Activated CD4-positive, alpha-beta memory T cell treated with anti-CD3 and anti-CD28 coated beads for 36 hours (primary cell): ENCODE measurements at places on chromosomes 13 and 19. TPM values are rescaled to one million over a fixed set of nuclear protein-coding genes. Genes with fewer than 3 reads are reported as not detected.

DNA sequence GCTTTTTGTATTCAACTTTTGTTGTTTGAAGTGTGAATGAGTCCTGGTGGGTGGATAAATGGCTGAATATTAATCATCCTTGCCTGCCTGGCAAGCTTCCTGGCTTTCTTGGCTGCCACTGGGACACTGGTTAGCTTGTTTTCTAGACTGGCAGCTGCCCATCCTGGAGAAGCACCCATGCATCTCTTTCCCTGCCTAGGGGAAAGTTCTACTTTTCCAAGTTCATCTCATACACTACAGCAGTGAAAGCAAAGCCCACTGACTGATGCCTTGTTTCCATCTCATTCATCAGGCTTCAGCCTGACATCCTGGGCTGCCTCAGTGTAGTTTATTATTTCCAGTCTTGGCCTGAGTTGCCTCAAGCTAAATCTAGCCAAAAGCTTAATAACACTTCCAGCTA is 244.8 kb downstream of the PCDH20 start:
- no peak overlapping the region for H3K27ac ChIP-seq
- H3K4me3 ChIP-seq: no peak overlapping the region
- no peaks in the 10 kb centered on the region for H3K4me1 ChIP-seq
- no peaks in the 10 kb centered on the region for H3K36me3 ChIP-seq
- no peak for DNase-seq

DNA sequence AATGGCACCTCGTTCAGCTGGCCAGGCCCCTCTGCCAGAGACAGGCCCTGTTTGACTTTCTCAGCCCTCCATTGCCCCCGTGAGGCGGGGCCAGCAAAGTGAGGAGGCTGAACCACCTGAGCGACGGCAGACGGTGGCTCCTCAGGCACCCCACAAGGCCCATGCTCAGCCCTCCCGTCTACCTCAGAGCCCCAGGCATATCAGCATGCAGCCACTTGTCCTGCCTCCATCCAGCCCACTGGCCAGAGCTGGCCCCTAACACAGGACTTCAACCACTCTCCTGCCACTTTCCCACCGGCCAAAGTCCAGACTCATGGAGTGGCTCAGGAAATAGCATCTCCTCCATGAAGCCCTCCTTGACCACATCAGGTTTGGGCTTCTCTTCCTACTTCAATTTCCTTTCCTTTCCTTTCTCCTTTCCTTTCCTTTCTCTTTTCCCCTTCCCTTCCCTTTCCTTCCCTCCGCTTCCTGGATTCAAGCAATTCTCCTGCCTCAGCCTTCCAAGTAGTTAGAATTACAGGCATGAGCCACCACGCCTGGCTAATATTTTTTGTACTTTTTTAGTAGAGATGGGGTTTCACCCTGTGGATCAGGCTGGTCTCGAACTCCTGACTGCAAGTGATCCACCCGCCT is 9.3 kb downstream of the SLC7A10 start:
- peaks cover 7% of the 10 kb centered on the region for H3K27me3 ChIP-seq
- DNase-seq: no peak
- H3K36me3 ChIP-seq: no peaks in the 10 kb centered on the region
- no peak overlapping the region for H3K27ac ChIP-seq

DNA sequence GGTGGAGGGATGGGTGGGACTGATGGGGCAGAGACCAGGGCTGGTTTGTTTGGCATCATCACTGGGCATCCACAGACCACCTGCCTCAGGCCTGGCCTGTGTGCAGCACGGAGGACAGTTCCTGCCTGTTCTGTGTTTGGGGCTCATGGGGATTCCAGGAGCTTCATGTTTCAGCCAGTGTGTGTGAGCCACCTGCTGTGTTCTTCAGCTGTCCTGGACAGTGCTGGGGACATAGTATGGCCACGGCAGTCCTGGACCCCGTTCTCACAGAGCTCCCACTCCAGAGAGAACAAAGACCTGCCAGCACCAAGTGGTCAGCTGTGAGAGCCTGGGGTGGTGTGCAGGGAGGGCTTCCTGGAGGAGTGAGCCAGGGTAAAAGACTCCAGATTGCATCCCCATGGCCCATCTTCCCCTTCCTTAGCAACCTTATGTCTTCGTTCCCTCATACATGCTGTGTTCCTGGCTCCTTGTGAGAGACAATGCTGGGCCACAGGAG is 2.0 kb upstream of the CCDC97 start:
- no peaks in the 10 kb centered on the region for H3K27me3 ChIP-seq
- H3K4me3 ChIP-seq: peak overlapping the region; percentile 96
- DNase-seq: no peak
- H3K36me3 ChIP-seq: peaks cover 42% of the 10 kb centered on the region
- peaks cover 81% of the 10 kb centered on the region for H3K4me1 ChIP-seq

DNA sequence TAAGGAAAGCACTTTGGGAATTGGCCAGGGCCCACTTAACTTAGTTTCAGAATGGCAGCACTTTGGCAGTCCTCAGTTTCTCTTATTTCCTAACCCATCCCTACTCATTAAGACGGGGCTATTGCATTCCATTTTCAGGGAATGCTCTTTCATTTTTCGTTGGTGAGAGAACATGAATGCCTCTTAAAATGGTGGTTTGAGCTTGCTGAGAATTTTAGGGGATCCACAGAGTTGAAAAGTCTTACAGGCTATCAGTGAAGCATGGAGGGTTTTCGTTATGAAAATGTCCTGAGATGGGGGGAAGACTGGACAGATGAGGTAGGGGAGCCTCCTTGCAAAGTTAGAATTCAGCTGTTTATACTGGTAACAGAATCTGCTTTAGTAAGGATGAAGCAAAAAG is 71.4 kb downstream of the LRCH1 start:
- no peak overlapping the region for H3K27ac ChIP-seq
- H3K36me3 ChIP-seq: no peaks in the 10 kb centered on the region
- H3K4me1 ChIP-seq: peaks cover 58% of the 10 kb centered on the region
- H3K27me3 ChIP-seq: no peaks in the 10 kb centered on the region
- no peak overlapping the region for H3K4me3 ChIP-seq

Gene PSG7
- not detected for total RNA-seq

Gene LILRB1
- not detected for total RNA-seq

DNA sequence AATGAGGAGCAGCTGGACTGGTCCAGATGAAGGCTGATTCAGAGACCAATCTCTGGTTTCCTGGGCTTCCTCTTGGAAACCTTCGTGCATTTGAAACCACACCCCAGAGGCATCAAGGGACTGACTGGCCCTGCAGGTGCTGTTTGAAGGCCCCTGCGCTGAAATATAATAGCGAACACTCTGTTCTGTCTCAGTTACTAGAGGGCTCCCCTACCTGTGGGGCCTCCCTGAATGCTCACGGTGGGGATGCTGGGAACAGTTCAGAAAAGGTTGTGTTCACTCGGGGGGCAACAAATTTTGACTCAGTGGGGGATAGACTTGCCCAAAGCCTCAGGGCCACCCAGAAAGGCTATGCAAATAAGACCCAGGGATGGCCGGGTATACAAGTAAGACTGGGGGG is 6.4 kb downstream of the CCDC8 start:
- H3K36me3 ChIP-seq: no peaks in the 10 kb centered on the region
- no peak overlapping the region for H3K4me3 ChIP-seq
- H3K27ac ChIP-seq: no peak overlapping the region
- no peak for DNase-seq
- peaks cover 15% of the 10 kb centered on the region for H3K4me1 ChIP-seq
- H3K27me3 ChIP-seq: peaks cover 69% of the 10 kb centered on the region

Gene FREM2
- not detected for total RNA-seq

- H3K36me3 ChIP-seq: no peaks in the 10 kb centered on the region
- peaks cover 41% of the 10 kb centered on the region for H3K4me1 ChIP-seq
- no peaks in the 10 kb centered on the region for H3K27me3 ChIP-seq
- H3K27ac ChIP-seq: peak overlapping the region; percentile 53
These were observed 19.2 kb upstream of the ERCC1 start for GRCh38 chr19:45442778-45443461.

- H3K27ac ChIP-seq: no peak overlapping the region
- H3K27me3 ChIP-seq: no peaks in the 10 kb centered on the region
- no peaks in the 10 kb centered on the region for H3K4me1 ChIP-seq
- H3K36me3 ChIP-seq: peaks cover 24% of the 10 kb centered on the region
- no peak overlapping the region for H3K4me3 ChIP-seq
- DNase-seq: no peak
These were observed 11.9 kb upstream of the PIK3R2 start for GRCh38 chr19:18141031-18141430.

Gene PLEKHF1
- 23.6 TPM for total RNA-seq

GRCh38 chr19:3720349-3720917 is 12.2 kb downstream of the TJP3 start:
- H3K27me3 ChIP-seq: peaks cover 4% of the 10 kb centered on the region
- peaks cover 7% of the 10 kb centered on the region for H3K4me1 ChIP-seq
- H3K36me3 ChIP-seq: no peaks in the 10 kb centered on the region

GRCh38 chr13:59236944-59237343 is 926.8 kb downstream of the DIAPH3 start:
- no peaks in the 10 kb centered on the region for H3K27me3 ChIP-seq
- no peak overlapping the region for H3K4me3 ChIP-seq
- H3K36me3 ChIP-seq: no peaks in the 10 kb centered on the region

- H3K27ac ChIP-seq: no peak overlapping the region
- no peaks in the 10 kb centered on the region for H3K36me3 ChIP-seq
- no peak overlapping the region for H3K4me3 ChIP-seq
- H3K4me1 ChIP-seq: no peaks in the 10 kb centered on the region
- no peak for DNase-seq
These were observed 16.8 kb downstream of the PABPC3 start for GRCh38 chr13:25112695-25113255.

Gene ZNF665
- total RNA-seq: 4.8 TPM

DNA sequence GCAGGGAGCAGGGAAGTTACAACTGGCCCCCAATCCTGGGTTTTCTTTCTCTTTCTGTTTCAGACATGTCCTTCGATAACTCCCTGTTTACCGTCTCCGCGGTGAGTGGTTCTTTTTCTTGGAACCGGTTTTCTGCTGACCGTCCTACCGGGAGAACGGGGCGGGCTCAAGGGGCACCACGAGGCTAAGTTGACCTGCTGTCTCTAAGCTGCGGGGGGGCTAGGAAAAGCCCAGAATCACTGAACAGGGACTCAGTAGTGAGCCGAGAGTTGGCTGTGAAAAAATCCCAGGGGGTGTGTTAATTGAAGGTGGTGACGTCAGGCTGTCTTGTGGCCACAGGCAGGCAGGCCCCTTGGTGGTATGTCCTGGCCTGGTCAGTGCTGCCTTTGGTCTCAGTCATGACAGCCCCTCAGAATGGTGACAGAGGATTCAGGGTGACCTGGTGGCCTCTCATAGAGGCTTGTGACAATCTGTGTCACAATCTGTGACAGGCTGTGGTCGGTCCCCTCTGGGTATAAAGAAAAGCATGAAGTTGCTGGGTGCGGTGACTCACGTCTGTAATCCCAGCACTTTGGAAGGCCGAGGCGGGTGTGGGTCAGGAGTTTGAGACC is 8.1 kb upstream of the CARM1 start:
- H3K4me3 ChIP-seq: no peak overlapping the region
- H3K36me3 ChIP-seq: no peaks in the 10 kb centered on the region
- peaks cover 15% of the 10 kb centered on the region for H3K4me1 ChIP-seq
- DNase-seq: no peak
- no peak overlapping the region for H3K27ac ChIP-seq

GRCh38 chr13:71610876-71611275 is 256.1 kb downstream of the DACH1 start:
- H3K36me3 ChIP-seq: no peaks in the 10 kb centered on the region
- no peaks in the 10 kb centered on the region for H3K4me1 ChIP-seq
- no peak for DNase-seq
- no peak overlapping the region for H3K4me3 ChIP-seq
- no peak overlapping the region for H3K27ac ChIP-seq
- H3K27me3 ChIP-seq: no peaks in the 10 kb centered on the region

- H3K27me3 ChIP-seq: no peaks in the 10 kb centered on the region
- H3K4me1 ChIP-seq: peaks cover 49% of the 10 kb centered on the region
- peaks cover 3% of the 10 kb centered on the region for H3K36me3 ChIP-seq
- H3K4me3 ChIP-seq: no peak overlapping the region
These were observed 403.5 kb downstream of the FGF9 start for GRCh38 chr13:22074403-22074802.

GRCh38 chr19:15091918-15092753 is 10.1 kb downstream of the OR1I1 start:
- no peak overlapping the region for H3K4me3 ChIP-seq
- peak; percentile 32 for DNase-seq
- H3K36me3 ChIP-seq: no peaks in the 10 kb centered on the region
- H3K27ac ChIP-seq: no peak overlapping the region

- peaks cover 22% of the 10 kb centered on the region for H3K36me3 ChIP-seq
- DNase-seq: peak; percentile 81
- H3K27me3 ChIP-seq: no peaks in the 10 kb centered on the region
- H3K27ac ChIP-seq: peak overlapping the region; percentile 93
These were observed 868 bp upstream of the EGLN2 start for GRCh38 chr19:40797963-40798682.

GRCh38 chr19:47745010-47745901 is at the start of gene NOP53:
NOP53 (plus strand) TSS chr19:47745546; CDS start chr19:47745560, 14 bp downstream.
- H3K4me3 ChIP-seq: peak within 1 kb of the TSS; percentile 99
- peaks cover 20% of the 10 kb centered on the region for H3K36me3 ChIP-seq
- DNase-seq: peak; percentile 98

DNA sequence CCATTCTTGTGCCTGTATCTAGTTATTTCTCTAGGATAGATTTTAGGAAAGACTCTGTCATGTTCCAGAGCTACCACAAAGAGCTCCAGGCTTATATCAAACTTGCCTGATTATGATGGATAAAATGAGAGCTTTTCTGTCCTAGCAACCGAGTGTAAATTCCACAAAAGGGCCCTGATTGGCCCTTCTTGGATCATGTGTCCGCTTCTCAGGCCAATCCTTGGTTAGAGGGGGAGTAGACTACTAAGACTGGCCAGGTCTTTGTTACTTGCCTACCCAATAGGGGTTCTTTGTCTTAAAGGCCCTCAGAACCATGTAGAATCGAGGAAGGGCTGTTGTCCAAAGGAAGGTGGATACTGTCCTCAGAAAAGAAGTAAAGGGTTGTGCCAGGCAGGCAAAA is 2.4 kb downstream of the DHX34 start:
- H3K4me1 ChIP-seq: peaks cover 46% of the 10 kb centered on the region
- no peak overlapping the region for H3K4me3 ChIP-seq
- H3K27ac ChIP-seq: no peak overlapping the region
- H3K27me3 ChIP-seq: no peaks in the 10 kb centered on the region
- H3K36me3 ChIP-seq: peaks cover 38% of the 10 kb centered on the region
- no peak for DNase-seq

GRCh38 chr13:51444922-51445321 is 7.9 kb downstream of the INTS6 start:
- peaks cover 18% of the 10 kb centered on the region for H3K4me1 ChIP-seq
- no peak overlapping the region for H3K4me3 ChIP-seq
- H3K36me3 ChIP-seq: peaks cover 25% of the 10 kb centered on the region
- no peak overlapping the region for H3K27ac ChIP-seq

Gene UBE2L5
- not detected for total RNA-seq

DNA sequence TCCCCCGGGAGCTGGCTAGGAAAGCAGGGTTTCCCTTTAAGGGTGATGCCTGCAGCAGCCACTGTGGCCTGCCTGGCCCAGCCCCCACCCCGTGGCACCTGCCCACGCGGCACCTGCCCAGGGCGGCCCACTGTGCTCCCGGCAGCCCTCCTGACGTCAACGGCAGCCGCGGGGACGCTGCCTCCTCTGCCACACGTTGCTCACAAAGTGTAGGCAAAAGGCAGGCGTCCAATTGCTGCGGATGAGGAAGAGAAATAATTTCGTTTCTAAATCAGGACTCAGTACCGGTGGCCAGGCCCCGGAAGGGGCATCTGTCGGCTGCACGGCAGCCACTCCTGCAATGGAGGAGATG is 122.3 kb downstream of the URI1 start:
- DNase-seq: no peak
- no peaks in the 10 kb centered on the region for H3K36me3 ChIP-seq
- no peak overlapping the region for H3K4me3 ChIP-seq
